Stimulated activated CD4-positive, alpha-beta T cell treated with anti-CD3 and anti-CD28 coated beads, Interleukin-2, amount 100 ng/mL, for 4 hours (primary cell): ENCODE measurements at places on chromosomes 7 and 10.

DNA sequence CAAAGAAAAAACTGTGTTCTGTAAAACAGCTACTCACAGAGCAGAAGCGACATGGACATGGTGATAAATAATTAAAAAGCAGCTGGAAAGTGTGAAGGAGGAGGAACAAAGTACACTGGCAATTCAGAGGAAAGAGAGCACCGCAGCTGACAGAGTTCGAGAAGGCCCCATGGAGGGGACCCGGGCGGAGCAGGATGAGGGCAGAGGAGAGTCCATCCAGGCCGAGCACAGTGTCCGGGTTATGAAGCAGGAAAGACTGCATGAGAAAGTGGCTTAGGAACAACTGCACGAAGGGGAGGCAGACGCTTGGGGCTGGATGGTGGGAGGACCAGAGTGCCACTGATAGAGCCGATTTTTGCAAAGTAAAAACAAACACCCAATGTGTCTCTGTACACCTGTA is 185.5 kb downstream of the ZMYND11 start:
- DNase-seq, result no peak

- no peak for DNase-seq
Observed at GRCh38 chr7:138937484-138937883, 43.7 kb downstream of the KIAA1549 start.

- DNase-seq, result no peak
Observed at GRCh38 chr10:45589868-45590267, 82.7 kb downstream of the ZFAND4 start.

DNA sequence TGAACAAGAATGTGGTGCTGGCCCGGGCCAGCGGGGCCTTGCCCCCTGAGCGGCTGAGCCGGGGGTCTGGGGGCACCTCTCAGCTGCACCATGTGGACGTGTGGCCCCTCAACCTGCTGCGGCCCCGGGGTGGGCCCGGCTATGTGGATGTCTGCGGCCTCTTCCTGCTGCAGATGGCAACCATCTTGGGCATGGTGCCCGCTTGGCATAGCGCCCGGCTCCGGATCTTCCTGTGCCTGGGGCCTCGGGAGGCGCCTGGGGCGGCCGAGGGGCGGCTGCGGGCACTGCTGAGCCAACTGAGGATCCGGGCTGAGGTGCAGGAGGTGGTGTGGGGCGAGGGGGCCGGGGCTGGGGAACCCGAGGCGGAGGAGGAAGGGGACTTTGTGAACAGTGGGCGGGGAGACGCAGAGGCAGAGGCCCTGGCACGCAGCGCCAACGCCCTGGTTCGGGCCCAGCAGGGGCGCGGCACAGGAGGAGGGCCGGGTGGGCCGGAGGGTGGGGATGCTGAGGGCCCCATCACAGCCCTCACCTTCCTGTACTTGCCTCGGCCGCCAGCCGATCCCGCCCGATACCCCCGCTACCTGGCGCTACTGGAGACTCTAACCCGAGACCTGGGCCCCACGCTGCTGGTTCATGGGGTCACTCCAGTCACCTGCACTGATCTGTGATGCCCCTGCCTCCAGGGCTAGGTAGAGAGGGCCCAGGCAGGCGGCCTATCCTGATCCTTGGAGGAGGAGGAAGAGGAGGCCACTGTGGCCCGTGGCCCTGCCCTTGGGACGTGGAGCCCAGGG is 1.1 kb upstream of the TRIP6 start:
- DNase-seq, result no peak

DNA sequence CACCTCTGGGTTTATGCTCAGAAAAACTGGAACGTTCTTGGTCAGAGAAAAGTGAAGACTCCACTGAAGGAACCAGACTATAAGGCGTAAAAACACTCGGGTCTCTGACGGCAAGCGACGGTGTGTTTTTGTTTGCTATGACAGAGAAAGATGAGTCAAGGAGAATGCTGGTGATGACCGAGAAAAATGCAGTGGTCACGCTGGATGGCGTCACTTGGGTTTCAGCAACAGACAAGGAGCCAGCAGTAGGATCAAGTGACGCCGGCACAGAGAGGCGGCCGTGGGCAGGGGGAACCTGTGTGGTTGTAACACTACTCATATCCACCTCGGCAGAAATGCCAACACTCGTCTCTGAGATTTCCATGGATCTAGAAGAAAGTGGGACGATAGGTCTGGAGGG is 63.4 kb downstream of the KIAA1549 start:
- no peak for DNase-seq

DNA sequence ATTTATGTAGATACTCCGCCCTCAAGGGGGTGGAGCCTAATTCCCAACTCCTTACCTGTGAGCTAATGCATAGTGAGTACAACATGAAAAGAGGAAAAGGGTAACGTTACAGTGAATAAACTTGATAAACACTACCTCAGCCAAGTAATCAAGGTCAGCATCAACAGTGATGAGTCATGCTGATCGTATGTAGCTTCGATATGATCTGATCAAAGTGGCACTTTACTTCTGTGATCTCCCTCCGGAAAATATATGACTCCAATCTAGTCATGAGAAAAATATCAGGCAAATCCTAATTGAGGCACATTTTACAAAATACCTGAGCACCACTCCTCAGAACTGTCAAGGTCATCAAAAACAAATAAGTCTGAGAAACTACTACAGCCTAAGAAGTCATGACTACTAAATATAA is 70.4 kb downstream of the VTI1A start:
- no peak for DNase-seq

DNA sequence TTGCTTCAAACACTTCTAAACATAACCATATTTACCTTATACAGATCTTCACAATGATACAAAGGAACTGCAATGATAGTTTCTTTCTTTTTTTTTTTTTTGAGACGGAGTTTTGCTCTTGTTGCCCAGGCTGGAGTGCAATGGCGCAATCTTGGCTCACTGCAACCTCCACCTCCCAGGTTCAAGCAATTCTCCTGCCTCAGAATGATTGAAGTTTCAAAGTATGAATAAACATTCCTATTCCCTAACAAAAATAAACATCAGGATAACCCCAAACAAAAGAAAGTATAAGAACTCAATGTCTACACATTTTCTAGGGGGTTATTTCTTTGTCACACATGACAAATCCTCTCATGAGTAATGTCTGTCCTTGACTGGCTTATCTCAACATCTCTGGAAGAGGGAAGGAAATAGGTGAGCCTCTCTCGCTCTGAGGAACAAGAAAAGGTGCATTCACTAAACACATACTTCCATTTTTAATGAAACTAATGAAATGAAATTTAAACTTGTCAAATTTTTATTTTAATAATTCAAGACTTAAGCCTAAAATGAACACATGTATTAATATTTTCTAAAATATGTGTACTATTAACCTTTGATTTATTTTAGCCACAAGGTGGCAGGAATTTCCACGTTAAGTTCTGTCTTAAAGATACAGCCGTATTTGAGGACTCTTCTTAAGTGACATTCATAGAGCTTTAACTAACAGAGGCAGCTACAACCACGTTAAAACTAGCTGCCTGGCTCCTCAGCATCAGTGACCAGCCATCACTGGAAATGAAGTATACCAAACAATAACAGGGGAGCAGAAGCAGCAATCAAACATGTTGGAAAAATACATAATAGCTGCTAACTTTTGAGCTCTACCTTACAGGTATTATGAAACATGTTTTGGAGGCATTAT is 58.3 kb downstream of the MALSU1 start:
- DNase-seq, result no peak

DNA sequence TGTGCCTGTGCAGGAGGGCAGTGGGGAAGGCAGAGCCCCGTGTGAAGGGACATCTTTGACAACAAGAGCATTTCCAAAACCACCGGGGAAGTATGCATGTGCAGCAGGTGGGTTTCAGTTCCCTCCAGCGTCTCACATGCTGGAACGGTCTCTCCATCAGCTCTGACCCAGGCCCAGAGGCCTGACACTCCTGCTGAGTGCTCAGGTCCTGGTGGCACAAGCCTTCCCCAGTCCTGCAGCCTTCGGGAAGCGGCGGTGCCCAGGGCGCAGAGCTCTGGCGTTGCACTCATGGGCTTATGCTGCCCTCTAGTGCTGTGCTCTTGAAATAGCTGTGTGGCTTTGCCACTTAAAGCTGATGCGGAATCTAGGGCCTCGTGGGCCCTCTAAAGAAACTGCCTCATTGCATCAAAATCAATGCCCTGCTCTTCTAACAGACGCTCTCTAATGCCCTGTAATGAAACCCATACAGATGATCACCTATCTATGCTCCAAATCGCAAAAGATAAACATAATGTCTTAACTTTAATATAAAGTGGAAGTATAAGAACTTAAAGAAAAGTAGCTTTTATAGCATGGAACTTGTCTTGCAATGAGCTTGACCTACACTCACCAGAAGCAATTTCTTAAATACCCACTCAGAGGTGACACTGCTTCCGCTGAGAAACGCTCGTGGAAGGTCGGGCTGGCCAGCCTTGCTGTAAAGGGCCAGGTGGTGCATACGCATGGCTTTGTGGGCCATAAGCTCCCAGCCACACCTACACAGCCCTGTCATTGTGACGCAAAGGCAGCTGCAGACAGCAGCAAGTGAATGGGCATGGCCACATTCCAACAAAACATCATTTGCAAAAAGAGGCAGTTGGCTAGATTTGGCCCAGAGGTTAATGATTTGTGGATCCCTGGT is 38.6 kb downstream of the CLRN3 start:
- DNase-seq, result peak; percentile 7

GRCh38 chr7:23530405-23530804 is 1.4 kb downstream of the TRA2A start:
- DNase-seq, result peak; percentile 18

GRCh38 chr7:105101864-105102263 is 87.9 kb downstream of the KMT2E start:
- DNase-seq, result no peak

GRCh38 chr7:43791-44540 is 148.4 kb upstream of the FAM20C start:
- no peak for DNase-seq

DNA sequence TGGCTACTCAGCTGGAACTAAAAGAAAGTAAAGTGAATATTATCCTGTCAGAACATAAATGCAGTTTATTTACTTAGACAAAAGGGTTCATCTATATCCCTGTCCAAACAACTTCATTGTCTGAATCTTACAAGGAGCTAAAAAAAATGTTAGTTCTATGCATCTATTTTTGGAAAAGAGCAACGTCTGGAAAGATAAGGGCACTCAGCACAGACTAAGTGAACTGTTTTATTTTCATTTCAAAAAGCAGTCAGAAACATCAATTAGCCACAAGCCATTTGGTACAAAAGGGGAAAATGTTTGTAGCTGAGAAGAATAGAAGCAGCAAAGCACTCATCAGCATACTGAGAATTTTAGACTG is 245.5 kb downstream of the FOXP2 start:
- no peak for DNase-seq

DNA sequence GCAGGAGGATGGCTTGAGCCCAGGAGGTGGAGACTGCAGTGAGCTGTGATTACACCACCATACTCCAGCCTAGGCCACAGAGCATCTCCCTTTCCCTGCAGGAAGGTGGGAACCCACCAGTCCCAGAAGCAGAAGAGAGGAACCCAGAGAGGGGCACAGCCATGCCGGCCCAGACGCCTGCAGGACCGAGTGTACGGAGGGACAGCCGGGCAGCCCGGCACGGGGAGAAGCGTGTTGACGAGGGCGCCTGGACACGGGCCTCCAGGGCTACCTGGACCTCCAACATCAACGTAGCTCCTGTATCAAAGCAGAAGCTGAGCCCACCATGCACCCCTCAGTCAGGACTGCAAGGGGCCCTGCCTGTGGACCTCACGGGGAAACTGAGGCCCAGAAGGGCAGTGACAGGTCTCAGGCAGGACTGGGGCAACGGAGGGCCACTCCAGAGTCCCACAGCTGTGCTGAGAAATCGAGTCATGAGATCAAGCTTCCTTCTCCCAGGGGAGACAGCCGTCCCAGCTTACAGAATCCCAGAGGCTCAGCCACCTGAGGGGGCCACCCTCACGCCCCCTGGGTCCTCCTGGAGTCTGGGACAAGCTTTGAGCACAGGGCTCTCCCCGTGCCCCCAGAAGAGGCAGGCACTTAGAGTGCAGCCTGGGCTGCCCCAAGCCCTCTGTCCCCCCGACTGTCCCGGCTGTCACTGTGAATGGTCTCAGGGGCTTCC is 43.1 kb downstream of the TNRC18 start:
- DNase-seq, result no peak

DNA sequence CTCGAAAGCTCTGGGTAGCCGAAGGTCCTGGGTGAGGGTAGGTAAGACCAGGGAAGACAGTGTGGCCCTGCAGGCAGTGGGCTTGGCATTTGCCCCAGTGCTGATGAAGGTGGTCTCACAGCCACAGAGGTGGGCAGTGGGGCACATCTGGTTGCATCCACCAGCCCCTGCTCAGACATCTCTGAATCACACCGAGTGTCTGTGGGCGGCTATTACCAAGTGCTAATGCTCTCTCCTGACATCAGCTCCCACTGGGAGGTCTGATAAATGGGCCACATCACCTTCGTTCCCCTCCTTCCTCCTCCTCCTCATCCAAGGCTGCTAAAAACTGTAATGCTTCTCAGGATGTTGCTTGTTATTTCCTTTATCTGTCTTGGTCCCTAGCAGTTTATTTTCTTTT is 330.9 kb upstream of the COBL start:
- no peak for DNase-seq

DNA sequence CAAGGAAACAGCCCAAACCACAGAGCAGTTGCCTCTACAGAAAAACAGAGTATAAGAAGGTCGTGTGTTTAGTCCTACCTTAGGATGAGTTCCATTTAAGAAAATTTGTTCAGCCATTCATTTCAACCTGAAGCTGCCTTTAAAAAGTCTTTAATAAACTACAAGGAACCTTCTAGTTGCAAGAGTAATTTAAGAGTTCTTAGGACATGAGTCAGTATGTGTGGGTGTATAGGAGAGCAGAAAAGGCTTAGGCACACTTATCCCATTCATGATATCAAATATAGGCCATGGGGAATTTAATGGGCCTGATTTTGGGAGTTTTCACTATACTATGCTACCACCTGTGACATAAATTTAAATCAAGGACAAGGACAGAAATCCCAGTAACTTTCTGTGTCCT is 496.8 kb downstream of the TFEC start:
- no peak for DNase-seq

- DNase-seq, result no peak
Observed at GRCh38 chr10:13701157-13701919, 114.6 kb downstream of the PRPF18 start.

DNA sequence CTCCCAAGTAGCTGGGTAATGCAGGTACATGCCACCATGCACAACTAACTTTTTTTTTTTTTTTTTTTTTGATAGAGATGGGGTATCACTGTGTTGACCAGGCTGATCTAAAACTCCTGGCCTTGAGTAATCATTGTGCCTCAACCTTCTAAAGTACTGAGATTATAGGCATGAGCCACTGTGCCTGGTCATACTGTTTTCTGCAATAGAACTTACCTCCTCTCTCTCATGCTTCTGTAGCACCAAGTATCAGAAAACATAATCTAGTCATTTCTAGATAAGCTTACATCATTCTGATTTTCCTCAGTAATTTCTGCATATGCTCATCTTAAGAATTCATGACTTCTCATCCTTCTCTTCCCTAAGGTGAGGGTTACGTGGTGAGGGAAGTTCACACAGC is 210.0 kb downstream of the IMMP2L start:
- DNase-seq, result no peak

GRCh38 chr10:124389613-124390361 is 28.9 kb downstream of the OAT start:
- no peak for DNase-seq

GRCh38 chr7:27179030-27179429 is 4.9 kb upstream of the HOXA10 start:
- no peak for DNase-seq
